ENCODE measurements at places on chromosomes 12 and 14.

- DNase-seq, result no peak
Measured at GRCh38 chr14:78310272-78310671, 140.1 kb downstream of the NRXN3 start.

GRCh38 chr14:23827100-23827892 is 126.3 kb upstream of the DHRS4 start:
- no peak for DNase-seq

- no peak for DNase-seq
Measured at GRCh38 chr12:2390850-2391390, 338.1 kb downstream of the CACNA1C start.

DNA sequence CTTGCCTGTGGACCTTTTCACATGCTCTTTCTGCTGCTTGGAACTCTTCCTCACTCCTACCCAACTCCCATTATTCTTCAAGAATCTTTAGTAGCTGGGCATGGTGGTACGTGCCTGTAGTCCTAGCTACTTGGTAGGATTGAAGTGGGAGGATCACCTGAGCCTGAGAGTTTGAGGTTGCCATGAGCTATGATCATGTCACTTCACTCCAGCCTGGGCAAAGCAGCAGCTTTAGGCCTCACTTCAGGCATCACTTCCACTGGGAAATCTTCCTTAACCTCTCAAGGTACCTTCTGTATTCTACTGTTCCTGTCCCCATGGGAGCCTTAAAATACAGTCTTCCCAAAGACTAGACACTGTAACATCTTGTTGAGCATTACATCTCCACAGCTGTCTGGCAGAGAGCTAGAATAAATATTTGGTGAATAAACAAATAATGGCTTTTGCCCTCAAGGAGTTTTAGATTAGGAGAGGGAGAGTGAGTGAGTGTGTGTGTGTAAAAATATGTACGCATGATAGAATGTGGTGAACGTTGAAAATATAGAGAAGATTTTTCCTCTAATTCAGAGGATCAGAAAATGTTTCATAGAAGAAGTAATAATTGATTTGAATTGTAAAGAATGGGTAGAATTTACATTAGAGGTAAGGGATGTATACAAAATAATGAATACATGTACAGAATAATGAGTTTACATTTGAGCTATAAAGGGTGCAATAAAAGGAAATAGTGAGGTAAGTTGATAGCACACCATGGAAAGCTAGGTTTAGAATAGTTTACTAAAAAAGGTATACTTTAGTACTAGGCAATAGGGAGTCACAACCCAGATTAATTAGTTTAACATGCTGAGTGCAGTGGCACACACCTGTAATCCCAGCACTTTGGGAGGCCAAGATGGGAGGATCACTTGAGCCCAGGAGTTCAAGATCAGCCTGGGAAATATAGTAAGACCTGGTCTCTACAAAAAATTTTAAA is 29.2 kb upstream of the BMAL2 start:
- no peak for DNase-seq

DNA sequence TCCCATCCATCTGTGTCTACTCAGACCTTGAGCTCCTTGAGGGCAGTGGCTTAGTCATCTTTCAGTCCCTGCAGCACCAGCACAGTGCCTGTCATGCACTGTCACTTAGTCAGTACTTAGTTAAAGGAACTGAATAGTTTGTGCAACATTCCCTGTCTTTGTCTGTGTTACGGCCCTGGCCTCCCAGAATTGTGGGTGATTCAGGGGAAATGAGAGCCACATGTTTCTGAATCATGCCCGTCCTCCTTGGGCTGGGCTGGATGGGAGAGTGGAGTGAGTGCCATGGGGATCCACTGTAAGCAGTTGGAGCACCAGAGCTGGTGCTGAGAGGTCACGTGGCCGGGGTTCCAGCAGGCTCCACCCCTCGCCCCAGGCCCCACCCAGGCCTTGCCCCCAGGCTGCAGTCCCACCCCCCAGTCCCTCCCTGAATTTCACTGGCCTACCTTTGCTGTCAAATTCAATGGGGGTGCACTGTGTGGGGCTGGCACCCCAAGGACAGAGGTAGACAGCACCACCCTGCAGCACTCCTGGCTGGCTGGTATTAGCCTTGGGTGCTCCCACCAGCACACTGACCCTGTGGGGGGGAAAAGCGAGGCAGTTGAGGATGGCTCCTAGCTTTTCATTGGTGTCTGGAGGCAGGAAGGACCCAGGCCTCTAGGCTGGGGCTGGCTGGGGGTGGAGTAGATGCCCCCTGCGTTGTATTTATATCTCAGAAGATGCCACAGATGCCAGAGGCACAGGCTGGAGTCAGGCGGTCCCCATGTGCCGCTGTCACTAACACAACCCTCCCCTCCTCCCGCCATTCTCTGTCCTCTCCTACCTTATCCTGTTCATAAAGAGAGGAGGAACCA is 7.5 kb downstream of the ITGA5 start:
- peak; percentile 41 for DNase-seq

DNA sequence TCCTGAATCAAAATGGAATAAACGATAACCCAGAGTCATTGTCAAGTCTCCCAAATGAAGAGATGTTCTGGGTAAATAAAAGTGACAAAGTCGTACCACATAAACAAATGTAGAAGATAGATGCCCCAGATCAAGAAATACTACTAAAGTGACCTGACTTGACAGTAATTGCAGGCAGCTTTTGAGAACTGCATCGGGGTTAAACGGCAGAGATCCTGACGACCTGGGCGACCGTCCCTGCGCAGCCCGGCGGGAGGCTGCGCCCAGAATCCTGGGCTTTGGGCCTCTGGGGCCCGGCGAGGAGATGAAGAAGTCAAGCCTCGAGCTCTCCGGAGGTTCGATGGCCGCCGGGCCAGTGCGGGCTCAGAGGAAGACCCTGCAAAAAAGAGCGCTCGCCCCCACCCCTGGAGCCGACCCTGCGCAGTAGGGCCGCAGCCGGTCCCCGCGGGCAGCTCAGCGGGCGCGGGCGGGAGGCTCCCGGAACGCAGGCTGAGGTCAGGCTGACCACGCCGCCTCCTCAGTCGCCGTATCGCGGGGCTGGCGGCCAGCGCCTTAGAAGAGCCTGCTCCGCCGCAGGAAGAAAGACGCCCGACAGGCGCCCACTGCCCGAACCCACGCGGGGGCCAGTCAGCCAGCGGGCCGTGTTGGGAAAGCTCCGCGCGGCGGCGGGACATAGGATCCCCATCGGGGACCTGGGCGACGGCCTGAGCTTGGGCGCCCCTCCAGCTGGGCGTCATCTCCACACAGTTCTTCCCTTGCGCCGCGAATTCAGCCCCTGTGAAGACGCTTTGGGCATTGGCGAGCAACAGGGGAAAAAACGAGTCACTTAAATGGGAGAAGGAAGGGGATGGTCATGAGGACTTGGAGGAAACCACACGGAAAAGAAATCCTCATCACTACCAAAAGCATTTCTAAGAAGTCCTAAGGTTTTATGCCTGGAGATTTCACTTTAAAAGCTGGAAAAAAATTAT is 16.0 kb downstream of the NKX2-1 start:
- DNase-seq, result no peak

GRCh38 chr14:74155287-74155686 is 70.5 kb downstream of the LIN52 start:
- DNase-seq, result no peak

- no peak for DNase-seq
Measured at GRCh38 chr12:108691998-108692808, 39.1 kb downstream of the CORO1C start.

DNA sequence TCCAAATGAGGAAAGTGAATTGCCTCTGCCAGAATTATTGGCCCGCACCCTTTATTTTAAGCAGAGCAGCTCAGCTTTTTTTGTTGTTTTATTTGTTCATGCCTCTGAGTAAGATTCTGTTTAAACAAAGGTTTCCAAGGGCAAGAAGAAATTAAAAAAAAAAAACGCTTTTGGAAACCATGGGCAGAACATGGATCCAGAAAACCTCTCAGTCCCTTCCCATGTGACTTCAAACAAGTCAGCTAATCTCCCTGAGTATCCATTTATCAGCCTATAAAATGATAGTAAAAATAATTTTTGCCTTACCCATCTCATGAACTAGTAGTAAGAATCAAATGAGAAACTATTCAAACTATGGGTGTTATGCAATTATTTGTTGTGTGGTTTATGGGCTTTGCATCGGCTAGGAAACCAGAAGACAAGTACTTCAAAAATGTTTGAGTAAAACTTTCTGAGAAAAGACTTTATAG is 27.6 kb downstream of the KITLG start:
- DNase-seq, result no peak

- DNase-seq, result no peak
Measured at GRCh38 chr14:39991041-39991440, 558.8 kb upstream of the FBXO33 start.

DNA sequence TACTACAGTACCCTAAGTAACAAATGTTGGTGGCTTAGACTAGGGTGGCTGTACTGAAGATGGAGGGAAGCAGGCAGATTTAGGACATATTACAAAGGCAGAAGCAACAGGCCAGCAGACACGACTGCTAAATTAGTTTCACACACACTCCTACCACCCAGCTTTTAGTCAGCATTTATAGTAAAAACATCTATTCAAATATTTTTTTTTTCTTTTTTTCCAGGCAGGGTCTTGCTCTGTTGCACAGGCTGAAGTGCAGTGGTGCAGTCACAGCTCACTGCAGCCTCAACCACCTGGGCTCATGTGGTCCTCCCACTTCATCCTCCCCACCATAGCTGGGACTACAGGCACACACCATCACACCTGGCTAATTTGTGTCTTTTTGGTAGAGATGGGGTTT is 72.9 kb downstream of the CDK17 start:
- no peak for DNase-seq

GRCh38 chr14:41289025-41289424 is 317.7 kb upstream of the LRFN5 start:
- DNase-seq, result no peak

DNA sequence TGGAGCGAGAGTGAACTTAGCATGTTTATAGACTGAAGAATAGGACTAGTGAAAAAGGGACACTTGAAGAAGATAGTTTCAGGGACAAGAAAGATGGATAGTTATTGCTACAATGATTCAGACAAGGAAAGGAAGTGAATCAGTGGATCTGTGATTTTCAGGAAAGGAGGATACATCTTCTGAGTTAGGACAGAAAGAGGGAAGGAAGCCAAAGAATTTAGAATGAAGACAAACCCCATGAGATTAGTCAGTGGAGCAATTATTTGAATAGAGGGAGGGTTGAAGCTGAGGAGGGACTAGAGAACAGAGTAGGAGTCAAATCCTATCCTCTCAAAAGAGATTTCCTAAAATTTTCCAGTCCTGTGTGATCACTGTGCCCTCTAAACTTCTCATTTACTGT is 282.7 kb downstream of the AKAP6 start:
- no peak for DNase-seq

DNA sequence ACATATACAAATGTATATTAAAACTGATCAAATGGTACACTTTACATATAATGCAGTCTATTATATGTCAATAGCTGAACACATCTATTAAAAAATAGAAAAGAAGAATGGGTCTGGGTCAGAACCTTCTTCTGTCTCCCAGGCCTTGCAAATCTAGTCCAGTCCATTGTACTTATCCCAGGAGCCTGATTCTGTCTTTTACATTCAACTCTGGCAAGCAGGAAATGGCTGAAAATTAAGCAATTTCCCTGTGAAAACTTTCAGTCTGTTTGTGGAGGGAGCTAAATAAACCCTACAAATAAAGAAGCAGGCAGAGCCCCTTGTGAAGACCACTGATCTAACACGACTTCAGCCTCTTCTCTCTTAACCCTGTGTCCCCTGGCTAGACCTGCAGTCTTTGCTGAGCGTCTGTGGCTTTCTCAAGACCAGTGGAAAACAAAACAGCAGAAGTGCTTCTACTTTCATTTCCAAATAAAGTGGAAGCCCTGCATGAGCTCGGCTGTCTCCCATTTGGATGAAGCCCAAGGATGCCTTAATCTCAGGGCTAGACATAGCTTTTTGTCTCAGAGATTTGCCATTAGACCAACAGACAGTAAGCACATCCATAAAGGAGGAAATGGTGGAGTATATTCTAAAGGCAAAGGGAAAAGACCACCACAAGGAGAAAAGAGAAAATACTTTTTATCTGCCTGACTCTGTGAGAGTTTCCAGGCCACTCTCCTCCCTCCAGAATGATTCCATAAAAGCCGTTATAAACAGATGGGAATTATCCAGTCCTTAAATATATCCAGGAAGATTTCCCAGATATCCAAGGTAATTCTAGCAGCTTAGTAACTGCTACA is 48.2 kb downstream of the CRACR2A start:
- DNase-seq, result no peak

DNA sequence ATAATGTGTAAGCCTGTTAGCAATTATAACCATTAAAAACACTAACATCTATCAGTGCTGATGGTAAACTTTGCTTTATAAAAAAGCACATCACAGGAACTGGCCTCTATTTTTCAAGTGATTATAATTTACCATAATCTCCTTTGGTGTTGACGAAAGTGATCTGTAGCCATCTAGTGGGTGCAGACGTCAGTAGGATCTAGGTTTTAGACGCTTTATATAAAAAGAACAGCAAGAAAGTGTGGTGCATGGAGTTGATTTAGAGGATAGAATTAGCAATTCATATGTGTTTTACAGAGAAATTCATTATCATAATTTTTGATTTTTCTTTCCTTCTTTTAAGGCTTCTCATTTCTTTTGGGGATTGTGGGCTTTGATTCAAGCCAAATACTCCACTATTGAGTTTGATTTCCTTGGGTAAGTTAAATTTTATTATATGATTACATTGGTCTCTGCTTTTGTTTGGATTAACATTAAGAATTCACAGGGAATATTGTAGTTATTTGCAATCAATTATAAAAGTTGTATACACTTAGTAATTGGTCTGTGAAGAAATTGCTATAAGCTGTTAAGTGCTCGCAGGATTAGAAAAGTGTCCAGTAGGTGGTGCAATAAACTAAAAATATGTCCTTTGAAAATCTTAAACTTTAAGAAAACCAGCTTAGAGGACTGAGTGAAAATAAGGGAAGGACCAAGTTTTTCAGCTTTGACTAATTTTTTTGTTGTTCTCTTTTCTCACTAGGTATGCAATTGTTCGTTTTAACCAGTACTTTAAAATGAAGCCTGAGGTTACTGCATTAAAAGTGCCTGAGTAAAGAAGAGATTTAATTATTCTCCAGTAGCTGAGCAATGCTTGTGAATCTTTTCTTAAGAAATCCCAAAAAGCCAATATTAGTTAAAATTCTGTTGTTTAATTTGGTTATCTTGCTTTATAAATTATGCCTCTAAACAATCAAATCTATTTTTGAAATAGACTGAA is 59.5 kb downstream of the ETNK1 start:
- no peak for DNase-seq

DNA sequence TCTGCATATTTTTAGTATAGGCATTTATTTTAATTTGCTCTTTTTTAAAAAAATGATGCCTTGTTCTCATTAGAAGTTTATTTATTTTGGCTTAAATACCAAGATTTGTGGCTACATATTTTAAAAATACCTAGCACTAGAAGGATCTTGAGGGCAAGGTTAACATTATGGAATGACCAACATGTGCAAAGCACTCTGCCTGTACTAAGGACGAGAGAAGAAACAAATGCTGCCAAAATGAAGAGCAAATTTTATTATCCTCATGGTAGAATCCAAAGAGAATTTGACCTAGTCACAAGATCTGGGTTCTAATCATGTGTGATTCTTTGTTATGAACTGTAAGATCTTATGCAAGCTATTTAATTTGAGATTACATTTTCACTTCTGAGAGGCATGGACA is 2.8 kb downstream of the CAND1 start:
- no peak for DNase-seq

- DNase-seq, result no peak
Measured at GRCh38 chr12:105555556-105556295, 225.2 kb downstream of the C12orf75 start.

- DNase-seq, result no peak
Measured at GRCh38 chr12:78167510-78167909, 336.8 kb downstream of the NAV3 start.

All from activated T-helper 1 cell treated with Interleukin-2 at 50 U/mL for 16 hours (primary cell).